ENCODE measurements at places on chromosomes 4 and X.
A peak's percentile ranks its signal among the peaks of the same experiment; 100 is the strongest.

GRCh38 chr4:96390404-96390803 is 550.5 kb downstream of the PDHA2 start:
- DNase-seq: no peak

DNA sequence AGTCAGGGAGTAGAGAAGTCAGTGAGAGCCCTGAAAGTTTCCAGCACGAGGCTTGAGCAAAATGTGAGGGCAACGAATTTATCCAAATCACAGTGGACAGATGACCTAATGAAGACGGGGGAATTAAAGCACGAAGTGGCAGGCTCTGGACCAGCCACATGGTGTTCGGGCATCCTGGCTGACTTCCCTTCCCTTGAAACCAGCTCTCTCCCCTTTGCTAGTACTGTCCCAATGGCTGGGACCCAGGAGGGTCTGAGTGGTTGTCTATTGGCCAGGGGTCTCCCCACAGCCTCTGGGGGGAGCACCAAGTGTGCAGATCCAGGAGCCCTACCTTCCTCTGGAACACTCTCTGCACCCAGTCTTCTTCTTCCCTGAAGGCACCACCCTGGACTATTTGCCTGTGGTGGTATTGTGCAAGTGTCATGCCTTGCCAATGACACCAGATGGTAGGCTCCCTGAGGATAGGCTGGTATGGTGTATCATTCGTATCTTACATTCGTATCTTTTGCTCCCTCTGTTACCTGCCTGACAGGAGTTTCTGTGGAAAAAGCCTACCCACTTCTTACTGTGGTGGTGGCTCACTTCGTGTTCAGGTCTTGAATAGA is 2.1 kb downstream of the APLN start:
- DNase-seq: no peak

- peak; percentile 65 for DNase-seq
Measured at GRCh38 chr4:152935631-152936445, at the start of gene FHDC1. Gene FHDC1, plus strand, starts transcription at chr4:152936323. Its CDS starts 6,735 bp downstream, at chr4:152943058.

DNA sequence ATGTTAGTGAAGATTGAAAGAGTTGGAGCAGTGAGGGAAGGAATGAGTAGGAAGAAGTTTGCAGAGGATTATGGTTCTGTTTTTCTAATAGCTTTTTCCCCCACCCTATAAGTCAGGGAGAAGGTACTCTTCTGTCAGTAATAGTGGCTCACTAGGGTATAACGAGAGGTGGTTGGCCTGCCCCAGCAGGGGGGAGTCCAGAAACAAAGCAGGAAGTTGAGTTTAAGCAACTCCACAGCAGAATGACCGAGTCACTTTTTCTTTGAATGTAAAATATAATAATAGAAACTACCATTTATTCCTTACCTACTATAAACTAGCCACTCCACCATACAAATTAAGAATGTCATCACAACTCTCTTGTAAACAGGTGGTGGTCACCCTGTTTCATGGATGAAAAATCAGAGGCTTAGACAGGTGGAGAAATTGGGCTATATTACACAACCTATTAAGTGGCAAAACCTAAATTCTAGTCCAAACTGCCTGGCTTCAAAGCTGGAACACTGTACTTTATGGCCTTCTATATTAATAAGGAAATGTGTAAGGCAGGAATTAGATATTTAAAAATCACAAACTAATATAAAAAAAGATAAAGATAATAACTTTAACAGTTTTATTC is 21.9 kb downstream of the AP1AR start:
- no peak for DNase-seq

GRCh38 chr4:114922592-114922933 is 190.9 kb downstream of the NDST4 start:
- no peak for DNase-seq

- DNase-seq: peak; percentile 2
Measured at GRCh38 chrX:107025545-107025944, 25.5 kb upstream of the MORC4 start.

GRCh38 chrX:40867352-40867751 is 132.0 kb upstream of the MED14 start:
- peak; percentile 13 for DNase-seq

GRCh38 chr4:102817021-102817605 is 10.2 kb downstream of the UBE2D3 start:
- no peak for DNase-seq

DNA sequence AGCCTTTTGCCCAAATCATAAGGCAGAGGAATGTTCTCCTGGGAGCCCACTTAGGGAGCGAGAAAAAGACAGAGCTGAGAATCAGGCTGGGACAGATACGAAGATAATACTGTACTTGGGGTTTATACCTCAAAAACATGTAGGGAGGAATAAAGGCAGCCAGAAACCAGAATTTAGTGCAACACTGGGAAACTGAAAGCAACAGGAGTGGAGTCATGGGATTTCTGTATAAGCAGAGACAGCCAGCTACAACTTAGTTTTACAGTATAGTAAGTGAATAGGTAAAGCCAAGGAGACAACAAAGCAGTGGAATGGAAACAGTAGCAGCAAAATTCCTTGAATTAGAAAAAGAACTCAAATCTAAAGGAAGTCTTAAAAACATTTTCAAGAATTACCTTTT is 413.2 kb downstream of the FAT4 start:
- DNase-seq: no peak

DNA sequence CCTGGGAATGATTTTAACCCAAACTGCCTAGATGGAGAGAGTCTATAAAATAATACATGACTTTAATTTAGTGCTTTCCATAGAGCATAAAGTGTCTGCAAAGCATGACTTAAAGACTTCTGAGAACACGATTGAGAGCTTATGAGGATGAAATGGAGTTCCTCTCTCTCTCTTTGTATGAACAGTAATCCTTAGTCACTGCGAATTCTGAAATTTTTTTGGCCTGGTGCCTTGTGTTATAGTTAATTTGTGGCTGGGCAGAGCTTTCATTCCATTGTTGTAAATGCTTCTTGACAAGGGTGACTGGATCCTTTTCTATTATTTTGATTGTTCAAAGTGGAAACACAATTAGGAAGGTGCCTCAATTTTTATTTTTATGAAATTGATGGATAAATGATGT is 179.5 kb downstream of the CEP135 start:
- no peak for DNase-seq

GRCh38 chr4:77699731-77700210 is 94.2 kb downstream of the CXCL13 start:
- peak; percentile 15 for DNase-seq

DNA sequence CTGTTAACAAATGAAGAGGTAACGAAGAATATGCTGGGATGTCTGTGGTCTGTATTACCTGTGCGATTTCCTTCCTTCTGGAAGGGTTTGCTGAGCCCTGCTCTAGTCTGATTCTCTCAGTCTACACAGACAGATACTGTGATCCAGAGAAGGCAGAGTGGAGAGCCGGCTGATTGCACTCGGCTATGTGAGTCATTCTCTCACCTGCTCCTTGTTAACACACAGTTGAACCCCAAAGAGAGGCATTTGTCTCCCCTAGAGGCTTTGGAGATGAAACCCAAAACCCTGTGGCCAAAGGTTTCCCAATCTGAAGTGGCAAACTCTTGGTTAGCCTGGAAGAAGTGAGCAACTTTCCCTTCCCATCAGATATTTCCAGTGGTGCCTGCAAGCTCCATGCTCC is 78.1 kb upstream of the GPC4 start:
- no peak for DNase-seq

DNA sequence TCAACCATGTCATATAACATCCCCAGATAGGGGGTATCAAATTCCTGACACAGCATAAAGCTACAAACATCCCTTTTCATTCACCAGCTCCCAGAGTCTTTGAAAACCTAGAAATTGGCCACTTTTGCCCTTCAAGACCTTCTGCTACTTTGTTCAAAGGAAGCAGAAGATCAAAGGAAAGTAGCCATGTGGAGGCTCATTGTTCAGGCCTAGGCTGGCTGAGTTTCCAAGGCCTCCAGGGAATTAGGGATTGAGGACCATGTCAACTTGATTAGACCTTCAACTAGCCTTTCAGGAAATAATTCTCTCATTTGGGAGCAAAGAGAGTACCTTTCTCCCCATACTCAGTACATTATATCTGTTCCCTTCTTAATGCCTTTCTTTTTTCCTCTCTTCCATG is 66.8 kb upstream of the ATXN3L start:
- DNase-seq: no peak

GRCh38 chr4:27094783-27095182 is 234.1 kb downstream of the STIM2 start:
- DNase-seq: no peak

DNA sequence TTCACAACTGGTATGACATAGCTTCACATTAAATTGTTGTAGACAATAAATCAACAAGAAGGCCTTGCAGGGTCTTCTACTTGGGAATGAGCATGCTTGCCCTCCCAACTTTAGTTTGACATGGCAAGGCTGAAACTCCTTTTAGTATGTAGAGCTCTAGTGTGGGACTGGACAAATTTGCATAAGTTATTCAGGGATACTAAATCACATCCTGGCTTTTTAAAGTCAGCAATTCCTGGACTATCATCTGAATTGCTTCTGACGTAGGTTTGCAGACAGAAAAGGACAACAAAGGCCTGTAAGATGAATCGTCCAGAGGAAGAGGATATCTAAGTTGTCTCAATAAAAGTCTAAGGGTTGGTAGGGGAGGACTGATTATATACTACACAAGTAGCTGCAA is 123.0 kb upstream of the MAGEB16 start:
- DNase-seq: no peak

GRCh38 chr4:138627096-138627495 is 384.9 kb upstream of the SLC7A11 start:
- no peak for DNase-seq

DNA sequence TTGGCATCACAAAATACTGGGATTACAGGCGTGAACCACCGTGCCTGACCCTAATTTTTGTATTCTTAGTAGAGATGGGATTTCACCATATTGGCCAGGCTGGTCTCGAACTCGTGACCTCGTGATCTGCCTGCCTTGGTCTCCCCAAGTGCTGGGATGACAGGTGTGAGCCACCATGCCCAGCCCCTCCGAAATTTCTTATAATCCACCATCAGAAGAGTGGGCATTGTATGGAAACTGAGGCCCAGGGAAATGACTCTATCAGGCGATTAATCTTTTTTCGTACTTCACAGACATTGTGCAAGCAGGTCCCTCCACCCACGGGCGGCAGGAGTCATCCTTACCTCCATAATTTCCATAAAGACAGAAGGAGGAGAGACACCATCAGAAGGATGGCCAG is 16.0 kb downstream of the CRLF2 start:
- no peak for DNase-seq

- DNase-seq: no peak
Measured at GRCh38 chr4:147829401-147830101, 97.7 kb downstream of the ARHGAP10 start.

Measured in HuH-7.5 (cell line).